ENCODE measurements at places on chromosomes 6 and 20.
A peak's percentile ranks its signal among the peaks of the same experiment; 100 is the strongest.

- peak; percentile 62 for DNase-seq
These were observed at the start of gene ANKRD60 for GRCh38 chr20:58228484-58229197. Gene ANKRD60, minus strand, starts transcription at chr20:58228653. Its CDS starts 0 bp downstream, at chr20:58228653.

GRCh38 chr6:42337985-42338743 is 113.6 kb downstream of the TRERF1 start:
- DNase-seq: no peak

DNA sequence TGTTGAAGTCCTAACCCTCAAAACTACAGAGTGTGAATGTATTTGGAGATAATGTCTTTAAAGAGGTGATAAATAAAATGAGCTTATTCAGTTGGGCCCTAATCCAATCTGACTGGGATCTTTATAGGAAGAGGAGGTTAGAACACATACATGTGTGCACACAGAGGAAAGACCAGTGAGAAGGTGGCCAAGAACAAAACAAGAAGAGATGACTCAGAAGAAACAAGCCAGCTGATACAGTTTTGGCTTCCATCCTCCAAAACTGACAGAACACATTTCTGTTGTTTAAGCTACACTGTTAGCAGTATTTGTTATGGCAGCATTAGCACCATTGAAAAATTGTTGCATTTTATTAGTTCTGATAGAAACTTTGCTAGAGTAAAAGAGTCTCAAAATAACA is 609.3 kb upstream of the IMPG1 start:
- no peak for DNase-seq

- no peak for DNase-seq
These were observed 345.3 kb downstream of the CDKAL1 start for GRCh38 chr6:20879526-20879925.

DNA sequence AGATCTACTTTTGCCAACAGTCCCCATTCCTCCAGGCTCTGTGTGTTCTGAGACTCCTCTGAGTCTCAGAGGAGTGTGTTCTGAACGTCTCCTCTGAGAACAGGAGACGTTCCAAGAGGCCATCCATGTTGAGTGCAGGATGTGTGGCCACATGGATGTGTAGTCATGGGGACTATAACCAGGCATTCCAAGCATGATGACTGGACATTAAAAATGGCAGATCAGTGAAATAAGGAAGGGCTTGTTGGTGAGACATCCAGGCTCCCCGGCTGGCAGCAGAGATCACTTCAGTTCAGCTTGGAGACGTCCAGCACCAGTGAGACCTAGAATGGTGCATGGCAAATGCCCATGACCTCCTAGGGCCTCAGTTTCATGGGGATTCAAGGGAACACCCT is 34.3 kb upstream of the POU5F1 start:
- DNase-seq: no peak

- DNase-seq: no peak
These were observed 119.9 kb downstream of the RNF144B start for GRCh38 chr6:18507018-18507415.

DNA sequence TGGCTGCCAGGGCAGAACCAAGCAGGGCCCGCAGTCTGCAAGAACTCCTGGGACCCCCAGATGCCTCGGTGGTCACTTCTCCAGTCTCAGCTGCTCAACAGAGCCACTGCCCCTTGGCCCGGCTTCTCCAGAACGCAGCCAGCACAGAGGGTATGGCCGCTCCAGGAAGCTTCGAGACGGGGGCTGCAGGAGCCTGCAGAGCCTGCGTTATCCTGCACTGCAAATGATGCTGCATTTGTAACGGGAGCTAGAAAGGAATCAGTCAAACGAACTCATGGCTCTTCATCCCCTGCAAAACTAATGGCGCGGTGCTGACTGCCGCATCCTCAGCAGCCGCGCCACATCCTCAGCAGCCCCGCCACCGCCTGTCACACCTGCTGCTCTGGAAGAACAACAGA is 254.9 kb downstream of the TAF4 start:
- DNase-seq: no peak

- DNase-seq: no peak
These were observed 26.1 kb upstream of the RIPOR2 start for GRCh38 chr6:24961852-24962251.

DNA sequence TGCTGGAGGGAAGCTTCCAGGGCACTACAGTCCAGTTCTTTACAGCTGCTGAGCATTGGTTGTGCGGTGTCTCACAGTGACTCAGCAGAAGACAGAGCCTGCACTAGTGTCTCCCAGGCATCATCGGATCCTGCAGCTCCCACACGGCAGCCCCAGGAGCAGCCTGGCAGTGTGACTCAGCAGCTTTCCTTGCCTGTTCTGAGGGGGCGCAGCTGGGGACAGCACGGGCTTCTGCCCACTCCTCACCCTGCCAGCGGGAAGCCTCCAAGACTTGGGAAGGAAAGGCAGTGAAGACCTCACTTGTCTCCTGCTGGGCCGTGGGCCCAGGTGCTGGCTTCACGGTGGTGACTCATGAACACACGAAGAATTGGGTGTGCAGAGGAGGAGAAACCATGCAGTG is 165.4 kb downstream of the SYNDIG1 start:
- DNase-seq: no peak

DNA sequence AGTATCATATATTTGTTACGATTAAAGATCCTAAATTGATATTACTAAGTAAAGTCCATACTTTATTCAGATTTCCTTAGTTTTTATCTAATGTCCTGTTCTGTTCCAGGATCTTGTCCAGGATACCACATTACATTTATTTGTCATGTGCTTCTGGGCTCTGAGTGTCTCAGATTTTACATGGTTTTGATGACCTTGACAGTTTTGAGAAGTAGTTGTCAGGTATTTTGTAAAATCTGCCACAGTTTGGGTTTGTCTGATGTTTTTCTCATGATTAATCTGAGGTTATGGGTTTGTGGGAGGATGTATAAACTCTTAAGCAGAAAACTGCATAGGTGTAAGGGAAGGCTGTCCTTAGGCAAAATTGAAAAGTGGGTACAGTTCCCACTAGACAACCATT is 109.9 kb upstream of the BMP5 start:
- no peak for DNase-seq

DNA sequence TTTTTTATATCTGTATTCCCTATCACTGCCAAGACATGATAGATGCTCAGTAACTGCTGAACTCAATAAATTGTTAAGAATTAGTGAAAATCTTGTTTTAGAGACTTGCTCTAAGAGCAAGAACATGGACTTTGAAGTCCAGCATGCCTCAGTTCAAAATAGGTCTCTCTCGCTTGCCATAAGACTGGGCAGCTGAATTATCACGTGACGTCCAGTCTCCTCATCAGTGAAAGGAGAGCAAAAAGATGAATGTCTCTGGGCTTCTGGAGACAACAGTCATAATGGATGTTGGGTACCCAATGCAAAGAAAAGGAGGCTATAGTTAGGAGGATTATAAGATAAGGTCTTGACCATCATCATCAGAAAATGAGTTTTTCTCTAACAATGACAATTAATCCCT is 82.1 kb downstream of the IYD start:
- no peak for DNase-seq

- no peak for DNase-seq
These were observed 241.8 kb upstream of the BMP2 start for GRCh38 chr20:6525447-6526303.

DNA sequence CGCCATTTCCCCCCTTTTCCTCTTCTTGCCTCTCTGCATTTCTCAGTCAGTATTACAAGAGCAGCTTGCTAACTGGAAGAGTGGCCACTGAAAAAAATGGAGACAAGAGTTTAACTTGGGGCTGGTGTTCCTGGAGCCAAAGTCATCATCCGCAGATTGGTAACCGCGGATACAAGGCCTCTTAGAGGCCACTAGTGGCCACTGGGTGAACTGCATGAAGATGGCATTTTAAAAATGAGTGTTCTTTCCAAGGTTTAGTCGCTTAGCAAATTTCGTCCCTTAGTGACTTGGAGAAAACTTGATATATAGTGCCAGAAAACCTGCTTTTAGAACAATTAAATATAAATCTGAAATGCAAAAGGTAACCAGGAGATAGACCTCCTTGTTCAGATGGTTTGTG is 4.8 kb downstream of the F13A1 start:
- no peak for DNase-seq

DNA sequence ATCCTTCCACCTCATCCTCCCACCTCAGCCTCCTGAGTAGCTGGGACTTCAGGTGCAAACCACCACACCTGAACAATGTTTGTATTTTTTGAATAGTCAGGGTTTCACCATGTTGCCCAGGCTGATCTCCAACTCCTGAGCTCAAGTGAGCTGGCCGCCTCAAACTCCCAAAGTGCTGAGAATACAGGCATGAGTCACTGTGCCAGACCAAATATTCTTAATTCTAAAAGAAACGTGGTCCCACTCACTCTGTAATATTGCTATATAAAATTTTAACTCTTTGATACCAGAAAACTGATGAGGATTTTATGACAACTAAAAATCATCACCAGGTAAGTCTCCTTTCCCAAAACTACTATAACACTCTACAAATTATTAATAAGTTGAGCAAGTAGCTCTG is 716.8 kb upstream of the GJE1 start:
- no peak for DNase-seq

DNA sequence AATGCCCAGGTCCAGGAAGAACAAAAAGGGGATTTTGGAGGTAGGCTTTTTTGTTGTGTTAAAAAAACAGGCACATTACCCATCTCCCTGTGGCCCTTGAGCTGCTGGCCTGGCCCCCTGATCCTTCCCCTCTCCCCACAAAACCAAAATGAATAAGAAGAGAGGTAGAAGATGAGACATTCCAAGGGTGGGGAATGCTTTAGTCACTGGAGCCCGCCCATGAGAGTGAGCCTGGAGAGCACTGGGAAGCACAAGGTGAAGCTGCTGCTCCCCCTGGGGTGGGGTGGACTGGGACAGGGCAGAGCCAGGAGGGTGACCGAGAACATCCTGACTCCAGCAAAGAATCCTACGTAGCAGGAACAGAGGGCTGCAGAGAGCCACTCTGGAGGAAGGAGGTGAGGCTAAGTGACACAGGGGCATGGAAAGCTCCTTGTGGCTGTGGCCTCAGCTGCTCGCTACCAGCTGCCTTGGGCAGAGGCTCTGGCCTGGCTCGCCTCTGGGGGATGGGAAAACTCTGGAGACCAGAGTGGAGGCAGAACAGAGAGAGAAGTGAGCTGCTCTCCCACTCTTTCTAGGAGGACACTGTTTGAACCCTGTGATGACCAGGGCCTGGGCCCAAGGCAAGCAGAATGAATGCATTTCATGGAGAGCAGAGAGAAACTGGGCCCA is 48.3 kb downstream of the AKAP7 start:
- no peak for DNase-seq

DNA sequence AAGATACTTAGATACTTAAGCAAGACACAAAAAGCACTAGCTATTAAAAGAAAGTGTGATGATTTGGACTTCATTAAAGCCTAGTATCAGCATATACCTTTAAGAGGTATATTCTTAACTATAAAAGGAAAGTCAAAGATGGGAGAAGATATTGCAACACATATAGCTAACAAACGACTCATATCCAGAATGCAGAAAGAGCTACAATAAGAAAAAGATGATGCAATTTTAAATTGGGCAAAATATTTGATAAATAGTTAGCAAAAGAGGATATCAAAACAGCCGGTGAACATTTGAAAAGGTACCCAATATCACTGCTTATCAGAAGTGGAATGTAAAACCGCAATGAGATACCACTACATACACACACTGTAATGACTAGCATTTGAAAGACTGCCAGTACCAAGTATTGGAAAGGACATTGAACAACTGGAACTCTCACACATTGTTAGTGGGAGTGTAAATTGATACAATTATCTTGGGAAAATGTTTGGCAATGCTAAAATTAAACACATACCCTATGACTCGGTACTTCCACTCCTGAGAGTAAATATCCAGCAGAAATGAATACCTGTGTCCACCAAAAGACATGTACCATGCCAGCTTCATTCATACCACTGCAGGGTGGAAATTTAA is 25.7 kb downstream of the MUC22 start:
- DNase-seq: no peak

GRCh38 chr20:52859156-52859876 is 112.8 kb upstream of the TSHZ2 start:
- DNase-seq: no peak

GRCh38 chr6:115053169-115053860 is 710.5 kb upstream of the HS3ST5 start:
- DNase-seq: no peak

DNA sequence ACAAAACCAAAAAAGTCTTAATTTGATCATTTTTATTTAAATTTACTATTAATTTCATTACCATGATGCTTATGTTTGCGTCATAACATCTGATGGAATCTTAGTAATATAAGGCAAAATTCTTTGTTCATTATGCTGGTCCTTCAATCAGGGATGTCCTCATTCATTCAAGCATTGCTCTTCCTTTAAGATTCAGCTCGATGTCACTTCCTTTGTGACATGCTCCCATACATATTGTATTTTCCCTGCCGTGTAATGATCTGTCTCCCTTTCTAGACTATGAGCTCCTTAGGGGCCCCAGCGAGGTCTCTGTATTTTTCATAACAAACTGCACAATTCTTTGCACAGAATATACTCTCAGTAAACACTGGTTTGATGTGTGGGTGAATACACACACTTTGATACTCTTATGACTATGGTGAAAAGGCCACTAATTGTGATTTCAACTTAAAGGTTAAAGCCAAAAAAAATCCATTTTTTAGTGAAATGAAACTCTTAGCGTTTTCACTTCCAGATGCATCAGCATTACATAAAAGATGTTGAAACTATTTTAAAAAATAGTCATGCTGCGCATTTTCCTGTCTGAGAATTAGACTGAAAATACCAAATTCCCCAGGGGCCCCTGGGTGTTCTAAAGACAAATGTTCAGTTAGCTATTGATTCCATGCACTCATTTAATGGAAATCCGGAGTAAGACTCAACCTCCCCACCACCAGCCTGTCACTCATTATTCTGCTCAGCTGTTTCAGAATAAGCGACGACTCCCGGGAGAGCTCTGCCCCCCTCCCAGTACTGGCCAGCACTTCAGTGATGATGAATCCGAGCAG is 169.7 kb downstream of the ATXN1 start:
- DNase-seq: peak; percentile 41

DNA sequence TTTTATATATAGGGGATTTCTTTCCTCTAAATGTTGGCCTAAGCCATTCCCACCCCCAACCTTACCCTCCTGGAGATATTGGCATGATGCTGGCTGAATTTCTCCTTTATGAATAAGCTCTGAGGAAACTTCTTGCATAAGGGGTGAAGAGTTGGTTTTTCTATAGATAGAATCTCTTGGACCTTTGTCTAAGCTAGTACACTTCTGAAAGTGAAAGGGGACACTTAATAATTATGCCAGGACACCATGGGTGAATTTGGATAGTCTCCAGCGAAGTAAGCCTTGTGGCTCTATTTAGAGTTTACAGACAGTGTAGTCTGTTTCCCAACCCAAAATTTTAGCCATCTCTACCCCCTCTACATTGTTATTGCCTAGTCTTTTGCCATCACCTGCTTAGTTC is 27.1 kb upstream of the FABP7 start:
- DNase-seq: no peak

DNA sequence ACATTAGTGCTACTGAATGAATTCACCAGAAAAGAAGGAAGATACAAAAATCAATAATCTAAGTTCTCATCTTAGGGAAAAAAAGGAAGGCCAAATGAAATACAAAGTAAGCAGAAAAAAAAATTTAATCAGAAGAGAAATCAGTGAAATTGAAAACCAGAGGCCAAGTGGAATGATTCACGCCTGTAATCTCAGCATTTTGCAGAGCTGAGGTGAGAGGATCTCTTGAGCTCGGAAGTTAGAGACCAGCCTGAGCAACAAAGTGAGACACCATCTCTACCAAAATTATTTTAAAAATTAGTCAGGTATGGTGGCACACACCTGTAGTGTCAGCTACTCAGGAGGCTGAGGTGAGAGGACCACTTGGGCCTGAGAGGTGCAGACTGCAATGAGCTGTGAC is 21.2 kb upstream of the ASF1A start:
- DNase-seq: no peak

- DNase-seq: no peak
These were observed 81.2 kb downstream of the THBS2 start for GRCh38 chr6:169172456-169172855.

Measured in T-helper 2 cell treated with Interferon-gamma antibody and Interleukin-4, amounts not matched to agents 5 μg/mL and 100 μg/mL, for 36 hours (primary cell).